Left kidney (tissue), 8 donors: ENCODE measurements at places on chromosomes 1 and 21. TPM values are rescaled to one million over a fixed set of nuclear protein-coding genes. Genes with fewer than 3 reads are reported as not detected.

DNA sequence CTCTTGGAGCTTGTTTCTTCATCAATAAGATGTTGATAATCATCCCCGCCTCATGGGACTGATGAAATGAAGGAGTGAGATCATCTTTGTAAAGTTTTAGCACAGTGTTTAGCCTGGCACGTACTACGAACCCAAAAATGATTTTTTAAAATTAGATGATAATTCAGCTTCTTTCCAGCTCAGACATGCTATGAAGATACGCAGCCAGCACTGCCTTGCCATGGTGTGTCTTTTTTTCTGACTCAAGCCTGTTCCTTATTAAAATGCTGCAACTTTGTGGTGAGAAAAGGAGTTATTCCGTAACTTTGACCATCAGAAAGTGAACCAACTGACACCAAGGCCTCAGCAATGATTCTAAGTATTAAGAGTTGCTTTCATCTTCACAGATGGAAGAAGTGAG is 269.0 kb downstream of the LTN1 start:
- no peak for DNase-seq

WNT4 gene
- 6.7 TPM for polyA plus RNA-seq

DNA sequence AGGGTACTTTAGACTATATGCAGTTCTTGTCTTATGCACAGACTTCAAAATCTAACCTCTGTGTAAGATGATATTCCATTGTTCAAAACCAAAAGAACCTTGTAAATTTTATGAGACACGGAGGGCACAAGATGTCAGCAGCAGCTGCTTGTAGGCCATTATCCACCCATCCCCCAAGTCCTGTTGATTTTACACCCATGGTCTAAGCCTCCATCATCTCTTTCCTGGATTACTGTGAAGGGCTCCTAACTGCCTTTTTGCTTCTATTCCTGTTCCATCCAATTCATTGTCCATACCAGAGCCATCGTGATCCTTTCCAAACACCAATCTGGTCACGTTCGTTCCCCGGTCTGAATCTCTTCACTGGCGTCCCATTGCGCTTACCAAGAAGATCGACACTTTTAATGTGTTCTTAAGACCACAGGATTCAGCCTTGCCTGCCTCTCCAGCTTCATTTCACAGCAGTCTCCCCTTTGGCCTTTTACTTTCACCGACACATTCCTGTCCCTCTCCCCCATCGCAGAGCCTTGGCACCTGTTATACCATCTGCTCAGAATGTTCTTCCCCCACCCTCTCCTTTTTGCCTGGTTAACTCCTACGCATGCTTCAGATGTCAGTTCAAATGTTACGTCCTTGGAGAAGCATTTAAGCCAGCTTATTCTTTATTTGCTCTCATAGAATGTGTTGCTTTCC is 107.3 kb upstream of the POU3F1 start:
- DNase-seq: no peak

TAS1R1 gene
- polyA plus RNA-seq: not detected

CLDN19 gene
- 83.3 TPM for polyA plus RNA-seq

DNA sequence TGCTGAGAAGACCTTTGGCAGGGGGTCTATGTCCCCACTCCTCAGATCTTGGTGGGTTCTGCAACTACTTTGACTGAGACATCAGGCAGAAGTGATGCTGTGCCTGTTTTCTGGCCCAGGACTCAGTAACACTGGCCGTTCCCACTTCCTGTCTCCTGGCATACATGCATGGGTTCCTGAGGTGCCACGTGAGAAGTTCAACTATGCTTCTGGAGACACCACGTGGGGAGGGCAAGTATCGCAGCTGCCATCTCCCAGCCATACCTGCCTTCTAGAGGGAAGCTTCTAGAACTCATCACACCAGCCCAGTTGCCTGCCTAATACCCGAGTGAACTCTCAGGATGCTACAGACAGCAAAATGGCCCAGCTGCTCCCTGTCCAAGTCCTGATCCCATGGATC is 65.8 kb downstream of the TRABD2B start:
- DNase-seq: no peak

CSF3R gene
- 5.2 TPM for polyA plus RNA-seq

DNA sequence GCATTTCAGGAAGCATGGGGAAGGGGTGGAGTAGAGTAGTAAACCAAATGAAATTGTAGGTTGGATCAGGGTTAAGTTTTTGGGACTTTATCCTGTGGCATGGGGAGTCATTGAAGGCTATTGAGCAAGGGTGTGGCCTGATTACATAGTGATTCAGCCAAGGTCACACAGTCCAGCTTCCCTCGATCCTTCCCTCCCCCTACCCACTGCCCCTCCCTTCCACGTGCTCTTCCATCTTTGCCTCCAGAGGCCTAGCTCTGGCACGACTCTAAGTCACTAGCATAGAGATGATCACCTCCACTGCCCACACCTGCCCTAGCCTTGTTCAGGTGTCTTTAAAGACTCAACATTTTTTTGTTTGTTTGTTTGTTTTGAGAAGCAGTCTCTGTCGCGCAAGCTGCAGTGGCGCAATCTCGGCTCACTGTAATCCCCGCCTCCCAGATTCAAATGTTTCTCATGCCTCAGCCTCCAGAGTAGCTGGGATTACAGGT is 37.2 kb upstream of the SLC9A1 start:
- DNase-seq: no peak

DNA sequence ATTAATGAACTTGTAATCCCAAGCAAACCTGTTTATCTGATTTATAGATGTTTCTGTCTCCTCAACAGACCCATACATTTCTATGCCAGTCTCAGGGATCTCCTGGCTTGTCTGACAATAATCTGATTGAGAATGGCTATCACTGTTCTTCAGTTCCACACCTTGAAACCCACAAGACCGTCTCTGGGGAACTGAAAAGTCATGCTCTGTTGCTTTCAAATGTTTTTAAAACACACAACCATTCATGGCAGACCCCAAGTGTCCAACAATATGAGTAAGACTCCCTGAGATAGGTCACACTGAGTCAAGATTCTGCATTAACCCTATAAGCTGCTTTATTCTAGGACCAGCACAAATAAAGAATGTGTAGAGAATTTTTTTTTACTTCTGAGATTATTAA is 611.2 kb upstream of the PLXNA2 start:
- no peak for DNase-seq

DNA sequence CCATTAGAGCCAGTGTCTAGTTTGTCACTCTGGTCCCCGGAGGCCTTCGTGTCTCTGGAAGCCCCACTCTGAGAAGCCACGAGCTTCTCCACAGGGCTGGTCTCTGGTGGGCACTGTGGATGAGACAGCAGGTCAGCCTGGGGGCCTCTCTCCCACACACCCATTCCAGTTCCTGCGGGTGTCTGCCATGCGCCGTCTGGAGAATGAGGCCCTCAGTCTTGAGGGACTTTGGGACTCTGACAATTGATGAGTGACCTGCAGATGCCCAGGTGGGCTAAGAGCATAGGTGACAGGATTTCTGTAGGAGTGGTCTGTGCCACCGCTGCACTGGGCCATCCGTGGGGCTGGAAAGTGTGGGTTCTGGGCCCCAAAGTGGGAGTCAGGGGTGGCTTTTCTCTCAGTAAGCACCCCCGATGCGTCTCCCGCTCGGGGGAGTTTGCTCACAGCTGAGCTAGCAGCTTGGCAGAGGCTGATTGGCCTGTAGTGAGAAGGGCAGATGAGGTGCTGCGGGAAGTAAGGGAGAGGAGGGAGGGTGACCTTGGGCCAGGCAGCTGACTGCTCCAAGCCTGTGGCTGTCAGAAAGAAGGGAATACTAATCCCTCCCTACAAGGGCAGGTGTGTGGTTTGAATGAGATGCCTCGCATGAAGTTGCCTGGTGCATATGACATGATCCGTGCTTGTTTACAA is 26.4 kb downstream of the LHX4 start:
- DNase-seq: no peak

- no peak for DNase-seq
Observed at GRCh38 chr1:15362737-15363128, 47.0 kb upstream of the EFHD2 start.

HCN3 gene
- 13.9 TPM for polyA plus RNA-seq

DNA sequence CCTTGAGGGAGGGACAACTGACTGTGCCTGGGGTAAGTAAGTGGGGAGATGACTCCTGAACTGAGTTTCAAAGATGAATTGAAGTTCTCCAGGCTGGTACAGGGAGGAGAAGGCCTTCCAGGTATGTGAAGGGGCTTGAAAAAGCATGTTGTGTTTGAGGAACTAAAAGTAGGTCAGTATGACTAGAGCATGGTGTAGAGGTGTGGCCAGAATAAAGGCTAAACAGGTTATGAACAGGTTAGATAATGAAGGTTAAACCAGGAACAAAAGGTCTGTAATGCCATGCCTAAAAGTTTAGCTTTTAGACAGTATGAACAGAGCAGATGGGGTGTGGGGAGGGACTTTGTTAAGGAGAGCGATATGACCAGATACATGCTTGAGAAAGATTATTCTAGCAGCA is 7.3 kb upstream of the CLSPN start:
- DNase-seq: no peak

- DNase-seq: no peak
Observed at GRCh38 chr21:39318091-39318959, 4.9 kb upstream of the BRWD1 start.

GRCh38 chr1:234990328-234990675 is 138.3 kb downstream of the TOMM20 start:
- DNase-seq: no peak
